Fibroblast of skin of back (primary cell): ENCODE measurements at places on chromosomes 12 and 14.

DNA sequence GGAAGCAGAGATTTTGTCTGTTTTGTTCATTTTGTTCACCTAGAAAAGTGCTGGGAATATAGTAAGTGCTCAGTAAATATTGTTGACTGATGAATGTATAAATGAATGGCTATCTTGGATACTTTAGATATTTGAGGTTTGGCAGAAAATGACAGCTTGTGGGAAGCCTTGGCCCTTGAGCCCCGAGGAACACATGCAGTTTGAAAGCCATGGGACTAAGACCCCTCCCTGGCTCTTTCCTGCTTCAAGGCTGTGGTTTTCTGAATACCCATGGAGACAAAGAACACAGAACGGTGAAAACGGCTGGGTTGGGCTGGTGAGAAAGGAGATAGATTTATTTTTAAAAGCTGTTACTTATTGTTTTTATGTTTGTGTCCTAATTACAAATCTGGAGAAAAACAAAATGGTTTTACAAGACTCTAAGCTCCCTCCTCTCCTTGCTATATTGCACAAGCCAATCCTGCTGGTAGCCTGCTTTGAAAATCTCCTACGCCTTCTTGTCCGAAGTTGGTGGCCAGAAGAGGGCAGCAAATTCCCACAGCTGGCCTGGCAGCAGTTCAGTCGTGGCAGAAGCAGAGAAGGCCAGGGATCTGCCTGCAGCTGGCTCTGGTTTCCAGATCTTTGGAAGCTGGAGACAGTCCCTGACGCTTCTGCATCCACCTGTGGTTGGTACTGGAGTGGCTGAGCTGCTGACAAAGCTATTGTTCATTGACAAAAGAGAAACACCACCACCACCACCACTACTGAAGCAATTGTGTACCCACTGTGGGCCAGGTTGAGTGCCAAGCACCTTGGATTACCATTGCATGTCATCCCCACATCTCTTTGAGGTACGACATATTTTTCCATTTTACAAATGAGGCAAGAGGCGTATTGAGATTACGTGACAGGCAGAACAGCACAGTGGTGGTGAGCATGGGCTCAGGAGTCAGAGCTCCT is 5.2 kb upstream of the KRT85 start:
- peak; percentile 76 for DNase-seq

GRCh38 chr14:61266891-61267740 is 14.0 kb downstream of the TMEM30B start:
- DNase-seq: peak; percentile 51

GRCh38 chr12:8696442-8697090 is 1.2 kb upstream of the RIMKLB start:
- no peak for DNase-seq

- DNase-seq: no peak
Measured at GRCh38 chr12:20731274-20731673, 36.1 kb downstream of the SLCO1C1 start.

GRCh38 chr14:56205881-56206280 is 87.7 kb downstream of the PELI2 start:
- DNase-seq: no peak

DNA sequence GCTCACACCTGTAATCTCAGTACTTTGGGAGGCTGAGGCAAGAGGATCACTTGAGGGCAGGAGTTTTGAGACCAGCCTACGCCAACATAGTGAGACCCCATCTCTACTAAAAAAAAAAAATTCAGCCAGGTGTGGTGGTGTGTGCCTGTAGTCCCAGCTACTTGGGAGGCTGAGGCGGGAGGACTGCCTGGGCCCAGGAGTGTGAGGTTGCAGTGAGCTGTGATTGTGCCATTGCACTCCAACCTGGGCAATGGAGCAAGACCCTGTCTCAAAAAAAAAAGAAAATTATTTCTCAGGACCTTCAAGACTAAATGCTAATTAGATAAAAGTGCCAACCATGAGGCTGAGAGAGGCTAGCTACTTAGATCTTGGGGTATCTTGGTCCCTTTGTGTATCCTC is 23.5 kb downstream of the OTUB2 start:
- no peak for DNase-seq

GRCh38 chr12:80655751-80656150 is 51.7 kb upstream of the MYF6 start:
- no peak for DNase-seq

DNA sequence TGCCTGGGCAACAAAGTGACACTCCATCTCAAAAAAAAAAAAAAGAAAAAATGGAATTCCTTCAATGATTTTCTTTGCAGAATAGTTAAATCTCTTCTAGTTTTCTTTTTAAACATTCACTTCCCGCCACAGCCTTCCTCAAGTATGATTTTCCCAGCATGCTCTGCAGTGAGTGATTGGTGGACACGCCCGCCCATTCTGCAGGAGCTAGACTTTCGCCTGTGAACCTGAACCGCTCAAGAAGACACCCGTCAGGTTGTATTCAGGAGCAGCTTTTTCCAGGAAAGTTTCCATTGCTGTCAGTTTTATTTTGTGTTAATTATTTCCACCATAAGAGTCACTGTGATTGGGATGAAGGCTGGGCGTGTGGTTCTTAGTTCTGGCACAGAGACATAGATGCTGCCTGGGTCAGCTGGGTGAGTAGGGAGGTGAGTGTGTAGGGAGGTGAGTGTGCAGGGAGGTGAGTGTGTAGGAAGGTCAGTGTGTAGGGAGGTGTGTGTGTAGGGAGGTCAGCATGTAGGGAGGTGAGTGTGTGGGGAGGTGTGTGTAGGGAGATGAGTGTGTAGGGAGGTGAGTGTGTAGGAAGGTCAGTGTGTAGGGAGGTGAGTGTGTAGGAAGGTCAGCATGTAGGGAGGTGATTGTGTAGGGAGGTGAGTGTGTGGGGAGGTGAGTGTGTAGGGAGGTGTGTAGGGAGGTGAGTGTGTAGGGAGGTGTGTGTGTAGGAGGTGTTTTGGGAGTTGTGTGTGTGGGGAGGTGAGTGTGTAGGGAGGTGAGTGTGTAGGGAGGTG is 76.2 kb downstream of the KIF26A start:
- DNase-seq: no peak

- no peak for DNase-seq
Measured at GRCh38 chr12:89901319-89901718, 192.7 kb upstream of the ATP2B1 start.

DNA sequence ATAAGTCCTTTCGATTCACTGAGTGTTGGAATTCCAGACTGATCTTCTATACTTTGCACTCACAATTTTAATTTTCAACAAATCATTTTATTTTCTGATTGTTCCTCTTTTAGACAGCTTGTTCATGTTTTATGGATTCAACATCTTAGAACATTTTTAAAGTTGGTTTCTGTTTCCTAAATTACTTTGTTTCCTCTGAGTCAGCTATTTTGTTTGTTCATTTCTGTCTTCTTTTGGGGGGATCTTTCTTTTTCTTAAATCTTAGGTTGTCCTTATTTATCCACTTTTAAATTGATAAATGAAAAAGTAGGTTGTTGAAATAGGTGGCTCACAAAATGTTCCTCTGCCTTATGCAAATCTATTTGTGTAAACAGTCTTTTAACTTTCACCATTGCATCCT is 160.0 kb downstream of the GALC start:
- DNase-seq: no peak

GRCh38 chr12:99948370-99948769 is 36.4 kb downstream of the ANKS1B start:
- DNase-seq: no peak

GRCh38 chr12:131007031-131007739 is 53.5 kb downstream of the ADGRD1 start:
- DNase-seq: no peak

DNA sequence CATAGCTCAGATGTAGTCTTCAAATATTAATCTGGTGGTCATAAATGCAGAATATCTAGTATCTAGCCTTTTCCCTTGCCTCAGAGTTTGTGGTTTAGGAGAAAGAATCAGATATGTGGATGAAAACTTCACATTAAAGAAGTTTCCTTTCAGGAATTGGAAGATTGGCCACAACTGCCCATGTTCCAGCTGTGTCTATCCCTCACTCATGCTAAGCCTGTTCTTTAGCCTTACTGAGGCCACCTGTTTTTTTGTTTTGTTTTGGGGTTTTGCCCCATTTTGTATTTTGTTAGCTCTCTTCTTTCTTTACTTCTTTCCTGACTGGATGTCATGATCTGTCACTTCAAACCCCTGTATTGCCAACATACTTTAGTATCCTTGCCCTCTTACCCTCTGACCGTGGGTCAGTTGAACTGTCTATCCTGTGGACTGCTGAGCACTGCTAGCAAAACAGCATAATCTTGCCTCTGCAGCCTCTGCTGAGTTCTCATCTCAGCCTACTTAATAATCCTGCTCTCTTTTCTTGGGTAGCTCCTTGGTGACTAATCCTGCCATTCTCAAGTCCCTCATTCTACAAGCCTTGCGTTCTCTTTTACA is 22.0 kb upstream of the CCT2 start:
- no peak for DNase-seq

GRCh38 chr14:77064521-77065178 is 33.4 kb upstream of the CIPC start:
- DNase-seq: no peak

DNA sequence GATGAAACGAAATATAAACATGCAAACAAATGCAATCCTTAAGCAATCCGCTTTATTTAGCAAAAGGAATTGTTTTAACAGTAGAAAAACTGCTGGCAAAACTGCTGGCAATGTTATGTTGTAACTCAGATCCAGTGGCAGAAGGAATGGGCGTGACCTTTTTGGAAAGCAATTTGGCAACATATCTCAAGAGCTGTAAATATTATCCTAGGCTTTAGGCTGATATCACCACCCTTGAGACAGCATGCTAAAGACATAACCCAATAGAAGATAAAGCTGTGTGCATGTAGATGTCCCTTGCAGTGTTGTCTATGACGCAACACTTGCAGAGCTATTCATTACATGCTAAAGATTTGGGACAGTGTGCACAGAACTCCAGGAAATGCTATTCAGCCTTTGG is 138.5 kb downstream of the DICER1 start:
- DNase-seq: no peak

- peak; percentile 90 for DNase-seq
Measured at GRCh38 chr14:79583738-79584408, 627.4 kb downstream of the DIO2 start.

GRCh38 chr14:68386950-68387779 is 405.7 kb downstream of the ZFP36L1 start:
- peak; percentile 54 for DNase-seq
